ENCODE measurements at places on chromosomes 6 and 20.

DNA sequence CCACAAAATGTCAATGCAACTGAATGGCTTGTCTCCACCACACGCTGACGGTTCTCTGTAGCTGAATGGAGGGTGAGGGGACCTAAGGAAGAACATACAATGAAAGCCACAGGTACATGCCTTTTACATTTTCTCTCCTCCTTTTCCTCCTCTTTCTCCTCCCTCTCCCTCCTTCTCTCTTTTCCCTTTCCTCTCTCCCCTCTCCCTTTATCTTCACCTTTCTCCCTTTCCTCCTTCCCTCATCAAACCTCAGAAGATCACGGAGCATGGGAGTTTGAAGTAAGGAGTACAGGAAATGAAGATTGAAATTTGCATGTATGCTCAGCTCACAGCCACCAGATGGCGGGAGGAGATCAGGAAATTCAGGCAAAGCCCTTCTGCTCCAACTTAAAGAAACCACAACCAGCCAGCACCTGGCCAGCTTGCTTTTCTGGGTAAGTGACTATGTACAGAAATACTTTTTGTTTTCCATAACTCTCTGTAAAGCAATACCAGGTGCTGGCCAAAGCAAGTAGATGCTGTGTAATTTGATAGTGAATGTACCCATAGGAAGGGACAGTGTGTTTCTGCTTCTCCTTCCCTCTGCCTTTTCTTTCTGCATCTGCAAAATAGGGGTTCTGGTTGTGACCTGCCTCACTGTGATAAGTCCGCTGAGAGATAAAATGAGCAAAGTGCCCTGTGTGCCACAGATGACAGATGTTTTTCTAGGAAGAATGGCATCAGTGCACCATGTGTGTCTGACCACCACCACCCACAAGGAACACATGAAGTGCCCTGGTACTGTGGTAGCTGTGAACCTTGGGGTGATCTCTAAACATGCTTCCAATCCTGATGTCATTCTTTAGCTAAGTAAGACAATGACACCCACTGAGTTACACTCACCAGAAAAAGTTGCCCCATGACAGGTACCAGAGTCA is 18.6 kb upstream of the FOXO3 start:
- no peak for DNase-seq

GRCh38 chr6:106025655-106026054 is 60.5 kb upstream of the PRDM1 start:
- no peak for DNase-seq

DNA sequence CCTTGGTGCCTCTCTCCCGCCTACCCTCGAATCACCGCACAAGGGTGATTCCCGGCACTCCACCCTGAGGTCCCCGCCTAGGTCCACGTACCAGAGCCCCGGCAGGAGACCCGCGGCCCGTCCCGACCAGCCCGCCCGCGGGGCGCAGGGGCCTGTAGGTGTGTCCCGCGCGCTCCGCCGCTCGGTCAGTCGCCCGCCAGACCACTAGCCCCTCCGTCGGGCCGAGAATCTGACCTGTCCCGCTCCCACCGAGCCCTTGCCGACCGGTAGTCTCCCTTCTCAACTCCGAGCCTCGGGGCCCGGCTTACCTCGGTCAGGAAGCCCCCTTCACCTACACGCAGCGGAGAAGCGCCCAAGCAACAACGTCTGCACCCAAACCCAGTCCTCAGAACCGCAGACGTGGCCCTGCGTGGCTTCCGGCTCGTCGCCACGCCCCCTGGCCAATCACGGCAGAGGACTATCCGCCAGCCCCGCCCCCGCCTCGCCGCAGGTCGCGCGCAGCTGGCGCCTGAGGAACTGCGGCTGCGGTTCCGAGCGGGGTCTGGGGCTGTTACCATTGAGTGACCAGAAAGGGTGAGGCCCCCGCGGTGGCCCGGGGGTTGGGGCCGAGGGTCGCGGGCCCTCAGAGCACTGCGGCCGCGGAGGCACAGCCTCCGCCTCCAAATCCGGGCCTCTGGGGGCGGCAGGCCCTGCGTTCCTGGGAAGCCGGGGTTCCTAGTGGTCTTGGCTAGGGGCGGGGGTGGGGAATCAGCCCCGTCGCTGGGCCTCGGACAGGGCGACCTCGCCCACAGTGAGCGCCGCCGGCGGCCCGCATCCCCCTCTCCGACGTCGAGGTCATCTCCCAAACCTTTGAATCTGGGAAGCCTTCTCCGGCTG is at the start of the genes PGM3 and RWDD2A:
Gene PGM3, minus strand, starts transcription at position 395 of the 876 bp plus-strand sequence. CDS start 2,253 bp downstream, outside the sequence.
Gene RWDD2A, plus strand, starts transcription at position 487 of the 876 bp plus-strand sequence. CDS start 1,095 bp downstream, outside the sequence.
- DNase-seq: peak; percentile 76

GRCh38 chr6:33252759-33253158 is 18.9 kb downstream of the VPS52 start:
- DNase-seq: no peak

- no peak for DNase-seq
Observed at GRCh38 chr20:20712004-20712473, 405 bp downstream of the RALGAPA2 start.

- no peak for DNase-seq
Observed at GRCh38 chr6:122696079-122696478, 83.4 kb upstream of the FABP7 start.

DNA sequence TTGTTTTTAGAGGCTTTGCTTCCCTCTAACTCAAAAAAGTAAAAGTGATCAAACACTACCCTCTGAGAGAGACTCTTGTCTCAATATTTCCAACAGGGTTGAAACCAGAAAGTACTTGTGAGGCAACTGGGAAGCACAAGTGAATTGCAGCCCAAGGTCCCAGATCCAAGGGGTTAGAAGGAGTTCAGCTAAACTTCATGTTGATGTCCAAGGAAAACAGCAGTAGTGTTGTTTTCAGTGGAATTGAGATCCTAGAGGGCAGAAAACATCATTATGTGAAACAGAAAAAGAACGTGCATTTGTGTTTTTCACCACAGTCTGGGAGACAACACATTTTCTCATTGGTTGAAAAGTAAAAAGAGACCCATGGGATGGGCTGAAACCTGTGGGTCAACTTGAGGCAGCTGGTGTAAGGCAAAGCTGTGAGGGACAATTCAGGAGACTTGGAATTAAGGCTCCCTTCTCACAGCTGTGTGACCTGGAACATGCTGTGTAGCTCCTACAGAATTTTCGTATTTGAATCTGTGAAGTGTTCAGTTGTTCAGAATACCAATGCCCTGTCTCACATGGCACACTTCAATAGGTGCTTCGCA is 508.3 kb downstream of the BMP2 start:
- DNase-seq: no peak

DNA sequence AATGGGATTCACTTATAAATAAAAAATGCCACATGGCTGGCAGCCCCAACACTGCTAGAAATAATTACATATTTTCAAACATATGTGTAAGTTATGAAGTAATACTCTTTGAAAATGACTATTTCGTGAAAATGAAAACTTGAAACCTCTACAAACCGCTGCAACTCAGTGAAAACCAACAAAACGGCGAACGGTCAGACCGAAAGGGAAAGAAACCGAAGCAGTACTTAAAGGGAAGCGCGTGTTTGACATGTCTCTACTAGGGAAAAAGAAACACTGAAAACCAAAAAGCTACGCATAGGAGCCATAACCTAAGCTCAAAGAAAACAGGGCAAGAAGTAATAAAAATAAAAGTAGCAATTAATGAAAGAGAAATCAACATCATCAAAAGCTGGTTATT is 121.0 kb upstream of the GGTLC1 start:
- DNase-seq: no peak

DNA sequence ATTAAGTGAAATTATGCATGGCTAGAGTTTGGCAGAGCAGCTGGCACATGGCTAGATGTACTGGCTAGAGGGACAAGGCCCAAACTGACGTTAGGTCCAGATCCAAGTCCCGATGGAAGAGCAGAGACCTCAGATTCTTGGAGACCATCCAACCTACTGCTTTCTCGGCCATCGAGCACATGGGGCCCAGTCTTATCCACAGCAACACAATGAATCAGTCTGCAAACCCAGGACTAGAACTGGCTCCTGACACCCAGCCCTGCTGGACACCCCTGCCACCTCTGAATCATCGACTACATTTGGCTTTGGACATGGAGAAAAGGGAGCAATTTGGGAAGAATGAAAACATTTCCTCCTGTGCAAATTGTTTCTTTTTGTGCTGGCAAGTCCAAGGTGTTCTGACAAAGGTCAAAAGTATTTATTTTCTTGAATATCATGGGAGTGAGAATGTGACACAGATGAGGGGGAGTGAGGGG is 23.9 kb upstream of the YWHAB start:
- no peak for DNase-seq

- DNase-seq: no peak
Observed at GRCh38 chr6:145003145-145003544, 718.0 kb downstream of the UTRN start.

DNA sequence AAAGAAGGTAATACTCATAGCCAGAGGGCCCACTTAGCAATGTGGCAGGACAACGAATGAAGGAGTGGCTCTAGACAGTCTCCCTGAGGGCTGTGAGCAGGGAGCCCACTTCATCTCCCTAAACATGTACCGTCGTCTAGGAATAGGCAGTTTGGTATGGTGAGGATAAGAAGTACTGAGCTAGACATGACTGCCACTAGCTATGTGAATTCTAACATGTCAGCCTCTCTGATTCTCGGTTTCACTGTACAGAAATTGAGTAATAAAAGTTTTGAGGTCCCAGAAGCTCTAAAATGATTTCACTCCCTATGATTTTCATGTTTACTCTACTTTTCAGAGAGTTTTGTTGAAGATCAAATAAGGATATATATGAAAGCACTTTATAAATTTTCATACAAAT is 107.1 kb downstream of the AHI1 start:
- DNase-seq: no peak

- DNase-seq: no peak
Observed at GRCh38 chr20:19113343-19113930, 99.0 kb upstream of the SLC24A3 start.

DNA sequence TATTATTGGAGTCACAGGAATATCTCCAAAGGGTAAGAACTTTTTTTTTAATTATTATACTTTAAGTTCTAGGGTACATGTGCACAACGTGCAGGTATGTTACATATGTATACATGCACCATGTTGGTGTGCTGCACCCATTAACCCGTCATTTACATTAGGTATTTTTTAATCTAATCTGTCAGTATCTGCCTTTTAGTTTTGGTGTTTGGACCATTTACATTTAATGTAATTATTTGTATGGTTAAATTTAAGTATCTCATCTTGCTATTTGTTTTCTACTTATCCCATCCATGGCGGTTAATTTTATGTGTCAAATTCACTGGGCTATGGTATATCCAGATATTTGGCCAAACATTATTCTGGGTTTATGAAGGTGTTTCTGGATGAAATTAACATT is 15.4 kb upstream of the OPN5 start:
- DNase-seq: no peak

- DNase-seq: no peak
Observed at GRCh38 chr6:100775667-100776066, 105.5 kb downstream of the ASCC3 start.

- no peak for DNase-seq
Observed at GRCh38 chr6:37579444-37580067, 79.9 kb upstream of the CCDC167 start.

DNA sequence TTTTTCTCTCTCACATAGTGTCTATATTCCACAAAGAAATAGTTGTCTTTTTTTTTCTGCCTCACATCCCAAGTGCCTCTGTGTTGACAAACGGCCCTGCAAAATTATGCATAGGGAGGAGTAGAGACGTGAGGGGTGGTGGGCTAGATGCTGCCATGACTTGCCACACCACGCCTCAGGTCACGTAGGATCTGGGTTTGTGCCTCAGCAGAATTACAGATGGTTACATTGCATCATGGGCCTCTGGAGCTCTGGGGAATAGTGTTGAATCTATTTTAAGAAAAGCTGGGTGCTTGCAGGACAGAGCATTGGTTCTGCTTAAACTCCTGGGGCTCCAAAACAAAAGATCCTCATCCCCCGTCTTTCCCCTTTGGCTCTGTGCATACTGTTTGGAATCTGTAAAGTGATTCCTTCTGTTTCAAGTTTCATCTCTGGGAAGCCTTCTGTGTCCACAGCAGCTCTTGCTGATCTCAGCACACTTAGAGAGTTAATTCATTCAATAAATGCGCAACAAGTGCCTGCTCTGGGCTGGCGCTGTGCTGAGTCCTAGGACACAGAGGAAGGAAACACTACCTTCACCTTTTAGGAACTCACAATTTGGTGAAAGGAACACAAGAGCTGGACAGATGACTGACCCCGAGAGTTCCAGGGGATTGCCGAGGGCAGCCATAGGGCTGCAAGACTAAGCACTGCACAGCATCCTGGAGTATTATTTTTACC is 2.4 kb downstream of the FANCE start:
- no peak for DNase-seq

GRCh38 chr6:56956491-56956890 is 1.6 kb downstream of the BEND6 start:
- DNase-seq: no peak

DNA sequence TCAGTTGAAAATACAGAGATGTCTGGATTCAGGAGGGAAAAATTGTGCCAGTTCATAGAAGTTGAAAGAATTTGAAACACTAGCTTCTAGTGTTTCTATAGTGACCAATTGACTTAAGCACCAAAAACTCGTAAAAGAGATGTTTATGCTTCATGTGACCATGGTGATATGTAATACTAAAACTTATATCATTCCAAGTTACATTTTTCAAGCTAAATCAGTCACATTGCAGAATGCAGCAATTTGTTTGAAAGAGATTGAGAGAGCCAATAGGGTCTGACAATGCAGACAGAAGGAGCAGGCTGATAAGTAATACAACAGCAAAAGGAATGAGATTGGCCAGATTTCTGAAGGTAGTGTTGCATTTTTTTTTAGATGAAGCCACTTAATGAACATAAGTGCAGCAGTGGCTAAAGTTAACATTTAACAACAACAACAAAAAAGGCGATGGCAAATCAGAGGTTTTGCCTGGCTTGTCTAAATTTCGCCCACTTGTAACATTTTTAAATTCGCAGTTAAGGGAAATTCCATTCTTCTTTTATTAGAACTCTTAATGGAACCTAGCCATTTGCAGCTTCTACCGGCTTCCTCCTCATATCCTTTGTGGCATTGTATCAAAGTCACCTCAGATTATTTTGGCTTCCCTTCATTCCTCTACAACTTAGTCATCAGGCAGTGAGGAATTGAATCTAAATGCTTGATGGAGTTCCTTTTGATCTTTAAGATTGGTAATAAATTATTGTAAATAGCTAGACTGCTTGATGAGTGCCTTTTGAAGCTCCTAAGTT is 484.0 kb upstream of the SOX4 start:
- DNase-seq: no peak

GRCh38 chr6:11851387-11851786 is 72.8 kb upstream of the ADTRP start:
- no peak for DNase-seq

- no peak for DNase-seq
Observed at GRCh38 chr6:166903027-166903426, 53.3 kb downstream of the RNASET2 start.
